Neural progenitor cell (in vitro differentiated cells): ENCODE measurements at places on chromosomes 3 and 15. TPM values are rescaled to one million over a fixed set of nuclear protein-coding genes. Genes with fewer than 3 reads are reported as not detected.

Gene GOLGA6D
- total RNA-seq, result not detected in 2 replicates

Gene WNT5A
- 3.3 and 5.5 TPM in 2 replicates for total RNA-seq

Gene CTSH
- 3.5 and 9.0 TPM in 2 replicates for total RNA-seq

Gene IL17RB
- 3.4 and 5.5 TPM in 2 replicates for total RNA-seq

Gene MYL3
- not detected in 2 replicates for total RNA-seq

Gene TXNRD3
- 8.5 and 10.3 TPM in 2 replicates for total RNA-seq

Gene MEX3B
- 29.5 and 41.3 TPM in 2 replicates for total RNA-seq

Gene THSD4
- 2.0 and 2.4 TPM in 2 replicates for total RNA-seq

Gene TTC21A
- total RNA-seq, result 1.2 and 2.3 TPM in 2 replicates

Gene STAB1
- 0.06 TPM in 1 of 2 replicates, not detected in the other for total RNA-seq
